ENCODE measurements at places on chromosomes 16 and 17.

DNA sequence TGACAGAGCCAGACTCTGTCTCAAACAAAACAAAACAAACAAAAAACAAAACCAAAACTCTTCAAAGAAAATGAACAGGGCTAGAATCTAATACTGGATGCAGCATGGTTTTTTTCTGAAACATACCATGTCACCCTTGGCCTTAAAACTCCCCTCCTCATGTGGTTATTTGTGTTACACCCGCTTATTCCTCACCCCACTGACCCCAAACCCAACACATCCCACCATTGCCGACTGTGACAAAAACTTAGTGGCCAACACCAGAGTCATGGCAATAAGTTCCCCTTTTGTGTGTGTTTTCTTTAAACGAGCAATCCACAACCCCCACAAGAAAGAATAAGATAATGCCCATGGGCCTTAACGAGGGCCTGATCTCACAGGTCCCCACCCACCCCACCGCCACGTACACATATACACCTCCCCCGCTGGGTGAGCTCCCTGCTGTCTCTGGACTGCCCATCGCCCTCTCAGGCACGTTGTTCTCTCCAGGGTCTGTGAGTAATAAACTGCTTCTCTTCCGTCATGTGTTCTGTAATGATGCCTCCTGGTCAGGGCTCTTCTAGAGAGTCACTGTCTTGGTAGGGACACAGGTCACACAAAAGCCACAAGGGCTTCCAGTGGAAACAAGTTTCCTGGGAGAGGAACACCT lies 16.8 kb upstream of the ENGASE start:
- DNase-seq = no peak

- no peak for DNase-seq
These were observed 276.9 kb downstream of the SOX9 start for GRCh38 chr17:72397687-72398086.

DNA sequence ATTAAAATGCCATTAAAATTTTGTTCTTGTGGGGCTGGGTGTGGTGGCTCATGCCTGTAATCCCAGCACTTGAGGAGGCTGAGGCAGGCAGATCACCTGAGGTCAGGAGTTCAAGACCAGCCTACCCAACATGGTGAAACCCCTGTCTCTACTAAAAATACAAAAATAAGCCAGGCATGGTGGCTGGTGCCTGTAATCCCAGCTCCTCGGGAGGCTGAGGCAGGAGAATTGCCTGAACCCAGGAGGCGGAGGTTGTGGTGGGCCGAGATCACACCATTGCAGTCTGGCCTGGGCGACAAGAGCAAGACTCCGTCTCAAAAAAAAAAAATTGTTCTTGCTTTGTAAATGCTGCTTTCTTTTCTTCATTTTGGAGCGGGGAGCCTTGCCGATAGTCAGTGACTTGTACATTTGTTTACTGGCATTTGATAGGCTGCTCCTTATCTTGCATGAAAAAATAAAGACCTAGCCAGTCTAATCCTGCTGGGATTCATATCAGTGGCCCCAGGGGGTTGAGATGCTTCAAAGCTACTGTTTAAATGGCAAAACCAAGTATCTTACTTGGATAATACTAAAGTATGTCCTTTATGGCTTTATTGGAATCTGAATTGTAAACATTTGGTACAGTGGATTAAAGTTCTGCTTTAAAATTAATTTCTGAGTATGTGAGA lies 3.3 kb upstream of the CLTC start:
- no peak for DNase-seq

DNA sequence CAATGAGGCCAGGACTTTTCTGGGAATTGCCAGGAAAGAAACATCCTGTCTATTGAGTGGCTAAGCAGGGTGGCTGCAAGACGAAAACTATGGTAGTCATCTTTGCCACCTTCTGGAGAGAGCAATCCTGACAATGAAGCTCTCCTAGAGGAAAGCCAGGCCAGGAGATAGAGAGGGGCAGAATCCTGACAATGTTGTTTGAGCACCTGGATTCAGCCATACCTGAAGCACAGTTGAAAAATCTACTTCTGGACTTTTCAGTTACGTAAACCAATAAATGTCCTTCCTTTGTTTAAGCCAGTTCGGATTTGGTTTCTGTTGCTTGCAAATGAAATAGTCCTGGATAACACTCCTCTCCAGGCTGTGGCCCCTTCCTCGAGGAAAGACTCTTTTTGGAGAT lies 9.4 kb downstream of the P2RX1 start:
- DNase-seq = no peak

DNA sequence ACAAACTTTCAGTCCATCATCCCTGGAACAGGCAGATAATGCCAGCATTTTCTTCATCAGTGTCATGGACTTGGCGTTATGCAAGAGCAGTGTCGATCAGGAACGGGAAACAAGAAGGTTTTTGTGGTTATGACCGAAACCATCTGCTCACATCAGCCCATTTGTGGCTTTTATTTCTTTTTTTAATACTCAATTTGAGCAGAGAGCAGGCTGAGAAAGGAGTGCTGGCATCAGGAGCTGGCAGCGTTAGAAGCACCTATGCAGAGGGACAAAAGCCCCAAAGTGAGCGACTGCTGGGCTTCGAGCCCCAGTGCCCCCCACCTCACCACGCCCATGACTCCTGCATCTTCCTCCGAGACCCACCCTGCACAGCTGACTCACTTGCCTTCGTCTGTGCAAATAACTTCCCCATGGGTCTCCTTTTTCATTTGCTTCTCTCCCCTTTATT lies 16.2 kb upstream of the CD300E start:
- no peak for DNase-seq

GRCh38 chr17:81317961-81318605 lies 23.0 kb upstream of the SLC38A10 start:
- DNase-seq = no peak

GRCh38 chr17:43334738-43335402 lies 63.9 kb upstream of the ARL4D start:
- no peak for DNase-seq

DNA sequence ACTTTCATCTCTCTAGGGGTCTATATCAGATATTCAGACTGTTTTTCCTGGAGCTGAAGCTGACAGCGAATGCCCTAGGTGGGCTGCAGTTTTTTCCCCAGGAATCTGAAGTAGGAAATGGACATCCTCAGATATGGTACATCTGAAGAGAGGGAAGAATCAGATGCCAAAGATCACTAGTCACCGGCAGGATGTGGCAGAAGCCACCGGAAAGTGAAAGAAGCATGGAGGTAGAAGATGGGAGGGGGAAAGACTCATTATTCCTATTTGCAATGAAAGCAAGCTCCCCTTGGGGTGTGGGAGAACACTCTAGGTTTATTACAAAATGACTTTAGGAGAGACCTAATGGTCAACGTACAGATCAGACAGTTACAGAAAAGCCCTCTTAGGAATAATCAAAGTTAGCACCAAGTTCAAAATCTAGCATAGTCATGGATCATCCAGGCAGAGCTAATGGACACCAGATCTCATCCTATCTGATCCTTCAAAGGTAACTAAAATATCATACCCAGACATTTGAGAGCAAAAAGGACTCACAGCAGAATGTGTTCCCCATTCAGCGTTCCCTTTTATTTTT lies 110.7 kb downstream of the HS3ST3A1 start:
- no peak for DNase-seq

- DNase-seq = no peak
These were observed 20.2 kb upstream of the OR3A1 start for GRCh38 chr17:3318336-3318735.

GRCh38 chr17:29215717-29216116 lies 30.9 kb upstream of the CRYBA1 start:
- DNase-seq = no peak

All from esophagus squamous epithelium (tissue), 5 donors.